Omental fat pad (tissue), 4 donors: ENCODE measurements at places on chromosomes 1 and 21.

- no peak for DNase-seq
Measured at GRCh38 chr1:35929730-35930592, 944 bp upstream of the AGO3 start.

DNA sequence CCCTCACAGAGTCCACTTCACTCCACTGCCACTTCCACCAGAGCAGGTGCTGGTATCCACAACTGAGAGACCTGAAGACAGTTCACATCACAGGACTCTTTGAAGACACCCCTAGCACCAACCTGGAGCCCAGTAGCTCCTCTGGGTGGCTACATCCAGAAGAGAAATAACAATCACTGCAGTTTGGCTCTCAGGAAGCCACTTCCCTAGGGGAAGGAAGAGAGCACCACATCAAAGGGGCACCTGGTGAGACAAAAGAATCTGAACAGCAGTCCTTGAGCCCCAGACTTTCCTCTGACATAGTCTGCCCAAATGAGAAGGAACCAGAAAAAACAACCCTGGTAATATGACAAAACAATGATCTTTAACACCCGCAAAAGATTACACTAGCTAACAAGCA is 113.2 kb downstream of the TENT5C start:
- DNase-seq, result no peak

DNA sequence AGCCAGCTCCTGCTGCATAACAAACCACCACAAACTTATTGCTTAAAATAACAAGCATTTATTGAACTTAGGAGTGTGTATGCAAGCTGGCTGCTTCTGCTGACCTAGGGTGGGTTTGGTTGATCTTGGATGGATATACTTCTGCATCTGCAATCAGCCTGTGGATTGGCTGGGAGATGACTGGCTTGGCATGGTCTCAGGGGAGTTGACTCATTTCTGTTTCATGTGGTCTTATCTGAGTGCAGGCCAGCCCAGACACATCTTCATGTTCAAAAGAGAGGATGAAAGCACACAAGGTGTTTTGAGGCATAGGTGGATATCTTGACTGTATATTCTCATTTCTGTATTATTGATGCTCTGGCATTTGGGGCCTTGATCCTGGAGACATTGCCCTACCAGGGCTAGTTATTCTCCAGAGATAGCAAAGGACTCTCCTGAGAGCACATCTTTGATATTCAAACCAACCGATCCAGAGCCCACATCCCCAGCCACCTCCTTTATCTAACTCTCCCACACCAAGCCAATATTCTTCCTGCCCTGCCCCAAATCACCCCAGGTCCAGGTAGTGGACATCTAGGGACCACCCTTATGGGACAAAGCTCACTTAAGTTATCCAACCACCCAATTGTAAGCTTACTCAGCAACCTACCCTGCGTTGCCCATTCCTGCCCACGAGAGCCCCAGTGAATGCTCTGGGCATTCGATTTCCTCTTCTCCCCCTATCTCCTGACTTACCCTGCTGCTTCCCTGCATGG is 350.8 kb downstream of the PTPRU start:
- no peak for DNase-seq

DNA sequence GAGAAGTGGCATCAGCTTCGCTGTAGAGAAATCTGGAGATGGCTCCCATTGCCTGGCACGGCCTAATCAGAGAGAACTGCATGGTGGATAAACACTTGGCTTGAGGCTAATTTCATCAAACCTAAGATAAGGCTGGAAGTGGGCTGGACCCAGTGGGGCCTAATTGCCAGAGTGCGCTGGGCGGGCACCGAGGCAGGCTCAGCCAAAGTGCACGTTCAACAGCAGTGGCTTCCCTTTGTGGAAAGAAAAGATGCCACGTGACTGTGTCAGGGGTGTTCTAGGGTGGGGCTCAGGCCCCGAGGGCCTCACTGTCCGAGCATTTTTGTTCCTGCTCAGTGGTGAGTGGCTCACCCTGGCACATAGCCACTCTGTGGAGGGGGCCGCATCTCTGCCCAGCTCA is 5.8 kb downstream of the PLCH2 start:
- no peak for DNase-seq

DNA sequence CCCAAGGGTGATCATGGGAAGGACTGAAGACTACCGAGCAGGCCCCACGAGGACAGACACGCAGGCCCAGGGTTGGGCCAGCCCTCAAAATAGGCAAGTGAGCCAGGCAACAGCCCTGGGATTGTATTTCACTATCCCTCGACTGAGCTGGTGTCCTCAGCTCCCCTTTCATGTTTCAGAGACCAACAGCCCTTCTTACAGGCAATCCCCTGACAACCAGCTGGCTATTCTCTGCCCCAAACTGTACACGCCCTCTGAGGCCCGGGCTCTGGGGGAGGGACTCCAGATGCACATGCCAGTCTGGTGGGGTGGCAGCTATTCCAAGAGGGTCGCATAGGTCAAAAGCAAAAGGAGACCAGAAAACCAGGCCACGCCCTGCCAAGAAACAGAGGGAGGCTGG is 243.0 kb downstream of the TOMM20 start:
- DNase-seq, result no peak

DNA sequence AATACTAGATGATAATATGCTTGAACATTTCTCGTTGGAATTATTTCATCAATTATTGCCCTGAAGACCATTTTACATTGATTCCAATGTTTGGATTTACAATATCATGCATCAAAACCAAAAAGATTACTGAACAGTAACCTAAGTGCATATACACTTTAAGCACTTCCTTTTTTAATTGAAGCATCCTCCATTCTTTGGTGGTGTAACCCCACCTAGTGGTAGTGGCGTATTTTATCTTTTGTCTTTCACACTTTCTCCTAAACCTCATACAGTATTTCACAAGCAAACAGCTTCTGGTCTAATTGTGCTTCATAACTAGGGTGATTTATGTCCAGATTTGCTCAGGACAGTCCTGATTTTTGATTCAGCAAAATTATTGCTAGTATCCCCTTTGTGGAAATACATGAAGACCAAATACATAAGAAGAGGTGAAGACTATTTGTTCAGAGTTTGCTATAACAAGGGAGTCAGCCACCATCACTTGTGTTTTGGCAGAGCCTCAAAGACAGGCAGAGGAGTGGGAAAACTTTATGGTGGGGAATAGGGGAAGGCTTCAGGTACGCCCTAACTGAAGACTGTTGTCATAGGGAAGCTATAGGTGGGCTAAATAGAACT is 3.4 kb upstream of the NVL start:
- no peak for DNase-seq

DNA sequence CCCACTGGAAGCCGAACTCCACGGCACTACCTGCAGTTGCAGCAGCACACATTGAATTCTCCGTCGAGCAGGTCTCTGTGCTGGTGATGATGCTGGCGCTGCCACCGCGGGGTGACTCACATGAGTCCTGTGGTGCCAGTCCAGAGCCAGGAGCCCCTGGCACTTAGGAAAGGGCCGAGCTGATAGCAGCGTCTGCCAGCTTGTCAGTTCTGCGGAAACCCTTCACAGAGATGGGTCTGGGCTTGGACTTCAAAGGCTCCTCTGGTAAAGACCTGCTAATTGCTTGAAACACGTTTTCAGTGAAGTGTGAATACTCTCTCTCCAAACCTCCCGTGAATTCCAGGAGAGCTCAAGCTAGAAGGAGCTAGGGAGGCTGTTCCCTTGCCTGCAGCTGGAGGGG is 92.2 kb downstream of the GRIK3 start:
- DNase-seq, result no peak

- DNase-seq, result no peak
Measured at GRCh38 chr21:38958940-38959691, 153.4 kb downstream of the ETS2 start.
